ENCODE measurements at places on chromosomes 5 and 9. TPM values are rescaled to one million over a fixed set of nuclear protein-coding genes. Genes with fewer than 3 reads are reported as not detected.

DNA sequence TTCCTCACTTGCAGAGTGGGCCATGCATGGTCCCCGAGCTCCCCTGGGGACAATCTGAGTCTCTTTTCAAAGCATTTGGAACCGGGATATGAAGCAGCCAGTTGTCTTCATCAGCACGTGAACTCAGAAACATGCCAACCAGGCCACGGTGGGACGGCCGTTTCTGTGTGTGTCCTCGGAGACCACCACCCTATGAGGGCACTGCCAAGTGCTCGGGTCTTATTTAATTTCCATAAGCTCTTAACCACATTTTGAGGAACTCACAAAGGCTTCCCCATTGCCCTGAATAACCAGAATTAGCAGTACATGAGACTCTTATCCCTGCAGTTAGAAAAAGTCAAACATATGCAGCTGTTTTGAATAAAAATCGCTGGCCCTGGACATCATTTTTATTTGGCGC lies 60.1 kb downstream of the OTULIN start:
- DNase-seq = no peak

Gene LMX1B
- total RNA-seq = 17.0 TPM

Gene FIBCD1
- total RNA-seq = not detected

GRCh38 chr9:97666907-97667686 lies 30.0 kb downstream of the XPA start:
- DNase-seq = no peak

DNA sequence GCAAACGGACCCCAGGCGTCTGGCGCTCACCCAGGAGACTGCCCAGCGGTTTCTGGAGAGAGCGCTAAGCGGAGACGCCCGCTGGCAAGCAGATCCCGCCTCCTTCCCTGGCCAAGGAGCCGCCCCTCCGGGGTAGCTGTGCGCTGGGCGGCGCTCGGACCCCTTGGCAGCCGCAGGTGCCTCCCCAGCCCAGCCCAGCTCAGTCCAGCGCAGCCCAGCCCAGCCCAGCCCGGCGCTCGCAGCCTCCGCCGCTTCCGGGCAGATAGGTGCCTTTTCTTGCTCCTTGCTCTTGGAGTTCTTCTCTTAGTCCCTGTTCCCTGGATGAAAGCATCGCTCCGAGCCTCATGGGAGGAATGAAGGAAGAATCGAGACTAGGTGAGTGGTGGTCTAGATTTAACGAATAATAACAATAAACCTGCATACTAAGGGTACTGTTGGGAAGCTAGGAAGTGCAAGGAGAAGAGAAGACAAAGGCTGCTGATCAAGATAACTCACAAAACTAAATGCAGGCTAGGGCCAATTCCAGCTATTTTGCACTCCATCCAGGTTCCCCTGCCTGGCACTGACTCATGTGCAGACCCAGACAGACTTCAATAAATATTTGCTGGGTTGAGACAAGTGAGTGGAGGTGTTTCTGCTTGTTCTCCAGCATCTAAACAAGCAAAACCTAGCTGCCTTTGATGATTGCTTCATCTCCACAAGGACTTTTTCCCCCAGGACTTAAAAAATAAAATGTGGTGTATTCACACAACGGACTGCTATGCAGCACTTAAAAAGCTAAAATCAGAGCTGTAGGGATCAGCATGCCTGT lies at the start of gene STK32A:
STK32A (plus strand) TSS at position 202 of the 811 bp plus-strand sequence. CDS start 4,609 bp downstream, outside the sequence.
- DNase-seq = peak; percentile 57

DNA sequence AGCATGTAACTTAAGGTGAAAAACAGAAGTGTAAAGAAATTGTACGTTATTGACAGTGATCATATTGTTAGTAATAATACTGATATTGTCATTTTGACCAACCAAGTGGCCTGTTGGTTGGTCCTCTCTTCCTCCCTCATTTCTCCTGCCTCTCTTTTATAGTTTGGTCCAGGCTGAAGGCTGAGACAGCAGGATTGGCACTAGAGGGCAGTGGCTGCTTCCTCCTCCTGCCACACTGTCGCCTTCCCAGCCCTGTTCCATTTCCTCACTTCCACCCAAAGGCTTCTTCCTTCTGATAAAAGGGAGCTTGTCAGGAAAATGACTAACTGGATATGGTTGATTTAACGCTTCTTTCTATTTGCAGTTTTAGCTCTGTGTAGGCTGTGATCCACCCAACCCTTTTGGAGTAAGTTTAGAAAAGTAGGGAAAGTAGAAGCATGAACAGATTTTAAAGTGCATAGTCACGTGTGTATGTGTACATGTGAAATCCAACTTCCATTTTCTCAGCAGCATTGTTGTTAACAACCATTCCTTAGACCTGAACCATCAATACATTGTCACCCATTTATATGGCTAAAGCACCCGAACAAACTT lies 35.6 kb downstream of the PTCD2 start:
- DNase-seq = peak; percentile 16

Gene GCNT4
- total RNA-seq = 3.0 TPM

GRCh38 chr9:21404146-21404545 lies 4.8 kb upstream of the IFNA8 start:
- DNase-seq = no peak

DNA sequence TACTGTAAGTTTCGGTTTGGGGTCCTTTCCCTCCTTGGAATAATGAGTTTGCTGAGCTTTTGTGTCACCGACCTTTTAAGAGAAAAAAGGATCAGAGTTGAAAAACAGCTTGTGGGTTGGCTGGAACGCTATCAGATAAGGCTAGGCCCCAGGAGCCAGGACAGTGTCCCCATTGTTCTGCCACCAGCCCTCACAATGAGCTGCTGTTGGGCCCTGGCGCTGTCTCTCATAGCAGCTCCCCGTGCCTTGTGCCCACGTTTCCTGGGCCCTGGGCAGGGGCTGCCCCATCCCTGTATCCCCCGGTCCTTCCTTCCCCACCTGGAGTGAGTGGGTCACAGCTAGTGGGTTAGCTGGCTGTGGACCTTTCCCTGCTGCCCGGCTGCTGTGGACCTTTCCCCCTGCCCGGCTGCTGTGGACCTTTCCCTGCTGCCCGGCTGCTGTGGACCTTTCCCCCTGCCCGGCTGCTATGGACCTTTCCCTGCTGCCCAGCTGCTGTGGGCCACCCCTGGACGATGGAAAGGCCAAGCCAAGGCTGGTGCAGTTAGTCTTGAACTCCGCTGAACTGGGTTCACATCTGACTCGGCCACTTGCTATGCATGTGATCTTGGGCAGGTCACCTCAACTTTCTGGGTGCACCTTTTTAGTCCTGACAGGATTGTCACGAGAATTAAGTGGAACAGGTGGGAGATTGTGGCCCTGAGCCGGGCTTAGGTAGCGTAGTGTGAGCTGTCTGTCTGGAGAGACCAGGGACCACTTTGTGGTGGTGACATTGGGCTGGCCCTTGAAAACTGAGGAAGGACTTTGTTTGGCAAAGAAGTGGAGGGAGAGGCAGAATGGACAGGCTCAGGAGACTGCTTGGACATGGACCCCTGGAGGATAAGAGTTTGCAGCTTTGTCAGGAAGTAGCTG lies 99.5 kb downstream of the DAB2IP start:
- DNase-seq = no peak

DNA sequence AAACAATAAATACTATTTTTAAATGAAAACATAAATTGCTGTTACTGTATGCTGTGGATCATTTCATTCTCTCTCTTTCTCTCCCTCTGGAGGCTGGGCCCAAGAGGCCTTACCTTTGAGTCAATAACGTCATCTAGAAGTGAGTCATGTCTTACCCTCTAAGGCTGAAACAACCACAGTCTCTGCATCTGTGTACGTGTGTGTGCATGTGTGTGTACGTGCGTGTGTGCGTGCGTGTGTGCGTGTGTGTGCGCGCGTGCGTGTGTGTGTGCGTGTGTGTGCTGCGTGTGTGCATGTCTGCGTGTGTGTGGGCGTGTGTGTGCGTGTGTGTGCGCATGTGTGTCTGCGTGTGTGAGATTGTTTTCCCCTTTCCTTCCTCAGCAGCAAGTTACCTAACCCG lies 13.6 kb upstream of the IL17B start:
- no peak for DNase-seq

GRCh38 chr5:80780761-80781285 lies 126.0 kb upstream of the DHFR start:
- DNase-seq = no peak

GRCh38 chr5:109196087-109196822 lies 213.5 kb downstream of the PJA2 start:
- DNase-seq = no peak

GRCh38 chr5:10528056-10528816 lies 35.6 kb upstream of the ANKRD33B start:
- DNase-seq = no peak

DNA sequence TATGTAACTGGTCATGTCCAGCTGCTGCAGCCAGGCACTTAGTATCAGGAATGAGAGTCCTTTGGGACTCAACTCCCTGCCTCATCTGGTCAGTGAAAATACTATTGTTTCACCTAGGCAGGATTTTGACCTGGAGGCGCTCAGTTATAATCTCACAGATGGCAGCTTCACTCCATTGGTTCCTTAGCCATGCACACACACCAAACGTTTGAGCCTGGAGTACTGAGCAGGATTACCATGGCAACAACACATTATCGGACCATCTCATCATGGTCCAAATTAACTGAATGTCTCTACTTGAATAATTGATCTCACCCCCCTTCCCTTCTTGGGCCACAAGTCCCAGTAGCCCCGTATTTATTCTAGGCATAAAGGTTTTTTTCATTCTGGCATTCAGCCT lies 15.0 kb upstream of the SREK1 start:
- DNase-seq = no peak

- no peak for DNase-seq
Measured at GRCh38 chr9:78261403-78262001, 25.6 kb downstream of the CEP78 start.

DNA sequence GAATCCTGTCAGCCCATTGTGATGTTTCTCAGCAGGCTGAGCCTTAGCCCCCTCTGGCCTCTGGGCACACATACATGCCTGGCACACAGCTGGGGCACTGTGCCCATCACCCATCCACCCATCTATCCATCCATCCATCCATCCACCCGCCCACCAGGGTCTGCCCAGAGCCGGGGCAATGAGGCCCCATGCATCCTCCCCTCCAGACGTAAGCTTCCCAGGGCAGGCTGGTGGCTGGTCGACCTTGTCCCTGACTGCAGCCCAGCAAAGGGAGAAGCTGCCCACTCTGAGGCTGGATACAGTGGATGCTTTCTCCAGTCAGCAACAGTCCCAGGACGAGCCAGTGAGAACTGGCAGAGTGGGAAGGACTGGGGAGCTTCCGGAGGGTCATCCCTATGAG lies 21.1 kb upstream of the SLC25A51 start:
- DNase-seq = no peak

DNA sequence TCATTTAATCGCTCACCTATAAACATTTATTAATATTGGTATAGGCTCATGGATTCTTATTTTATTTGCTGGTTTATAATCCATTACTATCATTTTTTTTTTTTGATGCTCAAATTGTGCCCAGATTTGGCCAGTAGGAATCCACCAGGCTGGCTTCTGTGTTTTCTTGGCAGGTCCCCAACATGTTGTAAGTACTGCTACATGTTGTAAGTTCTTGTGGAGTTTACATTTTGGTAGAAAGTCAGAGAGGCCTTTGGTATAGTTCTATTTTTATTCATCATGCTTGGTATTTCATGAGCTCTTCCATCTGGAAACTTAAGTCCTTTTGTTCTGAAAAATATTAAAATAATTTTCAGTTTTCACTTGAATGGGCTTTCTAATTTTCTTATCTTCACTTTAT lies 47.1 kb downstream of the MAT2B start:
- DNase-seq = no peak

- DNase-seq = no peak
Measured at GRCh38 chr5:142697356-142698255, 11.7 kb upstream of the FGF1 start.

Gene KCNIP1
- total RNA-seq = not detected

DNA sequence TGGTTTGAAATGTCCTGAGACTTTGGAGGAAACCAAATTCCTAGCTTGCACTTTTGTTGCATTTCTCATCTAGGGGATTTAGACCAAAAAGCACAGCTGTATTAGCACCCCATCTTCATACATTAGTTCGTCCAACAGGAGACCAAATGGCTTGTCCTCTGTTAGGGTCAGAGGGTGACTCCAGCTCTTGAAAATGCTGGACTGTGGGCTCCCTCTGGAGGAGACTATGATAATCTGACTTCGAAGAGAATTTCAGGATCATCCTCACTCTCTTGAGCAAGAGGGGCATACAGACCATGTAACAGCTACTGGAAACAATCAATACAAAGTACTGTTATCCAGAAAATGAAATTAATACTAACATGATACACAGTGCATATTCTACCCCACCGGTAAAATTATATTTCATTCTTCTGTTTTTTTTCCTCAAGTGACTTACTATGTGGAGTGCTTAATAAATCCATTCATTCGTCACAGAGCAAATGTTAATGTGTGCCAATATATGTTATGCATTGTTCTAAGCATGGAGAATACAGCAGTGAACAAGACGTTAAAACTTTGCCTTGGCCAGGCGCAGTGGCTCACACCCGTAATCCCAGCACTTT lies 63.7 kb upstream of the PPP2CA start:
- peak; percentile 79 for DNase-seq

GRCh38 chr9:71878327-71879274 lies 32.4 kb downstream of the ABHD17B start:
- no peak for DNase-seq

Gene RNF183
- 1.5 TPM for total RNA-seq

- DNase-seq = no peak
Measured at GRCh38 chr9:107169796-107170195, 113.3 kb upstream of the RAD23B start.

Gene DNAH5
- 0.14 TPM for total RNA-seq

- no peak for DNase-seq
Measured at GRCh38 chr9:135355521-135356011, 124.0 kb upstream of the PPP1R26 start.

DNA sequence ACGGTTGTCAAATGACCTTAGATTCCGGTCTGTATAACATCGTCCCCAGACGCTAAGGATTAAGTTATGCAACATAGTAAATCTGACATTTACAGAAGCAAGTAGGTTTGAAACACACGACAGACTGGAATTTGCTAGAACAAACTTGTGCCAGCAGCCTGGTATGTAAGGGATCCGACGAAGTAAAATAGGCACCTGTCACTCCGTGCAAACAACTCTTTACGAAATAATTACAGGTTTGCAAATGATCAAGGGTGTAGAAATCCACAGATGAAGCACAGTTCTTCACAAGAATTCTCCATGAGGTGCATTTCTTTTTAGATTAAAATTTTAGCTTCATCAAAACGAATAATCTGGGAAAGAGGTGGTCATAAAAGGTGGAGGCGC lies 508 bp downstream of the MOCS2 start:
- peak; percentile 4 for DNase-seq

Gene APBA1
- 0.34 TPM for total RNA-seq

- DNase-seq = peak; percentile 40
Measured at GRCh38 chr5:60295423-60295822, 401.9 kb upstream of the PDE4D start.

Gene SHOC1
- not detected for total RNA-seq

Gene OR1Q1
- total RNA-seq = not detected
